H1 (cell line): ENCODE measurements at places on chromosomes 5 and 9.

DNA sequence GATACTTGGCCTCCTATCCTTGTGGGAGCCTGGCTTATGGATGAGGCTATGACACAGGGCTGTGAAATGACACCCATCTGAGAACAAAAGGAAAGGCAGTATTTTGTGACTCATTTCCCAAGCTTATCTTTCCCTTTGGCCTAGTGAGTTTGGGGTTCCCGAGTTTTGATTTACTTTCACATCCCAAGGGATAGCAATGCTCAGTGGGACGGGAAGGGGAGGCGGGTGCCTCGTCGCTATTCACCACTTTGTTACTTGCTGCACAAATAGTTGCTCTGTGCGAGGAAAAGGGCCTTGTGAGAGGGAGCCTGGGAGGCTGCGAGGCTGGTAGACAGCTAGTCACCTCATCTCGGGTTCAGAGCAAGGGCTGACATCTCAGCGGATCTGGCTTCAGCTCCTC, 59.1 kb upstream of the ENTREP1 start:
- DNase-seq, result no peak

- no peak for DNase-seq
Measured at GRCh38 chr5:180498378-180498777, 4.2 kb downstream of the CNOT6 start.

GRCh38 chr5:57983426-57983825, 476.5 kb downstream of the PLK2 start:
- no peak for DNase-seq

DNA sequence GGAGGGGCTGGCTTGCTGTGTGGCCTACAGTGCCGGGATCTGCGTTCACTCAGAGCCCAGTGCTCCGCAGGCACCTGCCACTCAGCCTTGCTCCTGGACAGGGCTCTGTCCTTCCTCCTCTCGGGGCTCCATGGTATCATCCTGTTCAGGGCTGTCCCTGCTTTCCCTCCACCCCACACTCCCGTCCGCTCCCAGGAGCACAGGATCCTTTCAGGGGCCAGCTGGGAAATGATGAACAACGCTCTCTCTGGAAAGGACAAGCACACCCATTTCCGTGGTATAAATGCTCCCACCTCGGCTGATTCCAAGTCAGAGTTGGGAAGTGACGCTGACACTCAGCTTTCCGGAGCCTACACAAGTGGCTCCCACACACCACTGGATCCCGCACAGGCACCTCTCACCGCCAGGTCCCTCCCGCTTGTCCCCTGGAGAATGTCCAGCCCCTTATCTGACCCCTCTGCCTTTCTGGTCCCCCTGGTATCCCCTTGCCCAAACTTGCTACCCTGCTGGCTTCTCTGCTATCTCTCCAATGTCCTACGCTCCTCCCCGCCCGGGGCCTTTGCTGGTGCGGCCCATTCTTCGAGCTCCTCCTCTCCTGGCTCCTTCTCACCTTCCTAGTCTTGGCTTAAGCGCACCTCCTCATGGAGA, 21.3 kb downstream of the HMCN2 start:
- DNase-seq, result no peak

- no peak for DNase-seq
Measured at GRCh38 chr9:69308206-69308931, 16.6 kb upstream of the ENTREP1 start.

- no peak for DNase-seq
Measured at GRCh38 chr9:974996-975739, 1.3 kb upstream of the DMRT3 start.

GRCh38 chr9:121234832-121235161, 33.1 kb upstream of the RAB14 start:
- DNase-seq, result no peak

DNA sequence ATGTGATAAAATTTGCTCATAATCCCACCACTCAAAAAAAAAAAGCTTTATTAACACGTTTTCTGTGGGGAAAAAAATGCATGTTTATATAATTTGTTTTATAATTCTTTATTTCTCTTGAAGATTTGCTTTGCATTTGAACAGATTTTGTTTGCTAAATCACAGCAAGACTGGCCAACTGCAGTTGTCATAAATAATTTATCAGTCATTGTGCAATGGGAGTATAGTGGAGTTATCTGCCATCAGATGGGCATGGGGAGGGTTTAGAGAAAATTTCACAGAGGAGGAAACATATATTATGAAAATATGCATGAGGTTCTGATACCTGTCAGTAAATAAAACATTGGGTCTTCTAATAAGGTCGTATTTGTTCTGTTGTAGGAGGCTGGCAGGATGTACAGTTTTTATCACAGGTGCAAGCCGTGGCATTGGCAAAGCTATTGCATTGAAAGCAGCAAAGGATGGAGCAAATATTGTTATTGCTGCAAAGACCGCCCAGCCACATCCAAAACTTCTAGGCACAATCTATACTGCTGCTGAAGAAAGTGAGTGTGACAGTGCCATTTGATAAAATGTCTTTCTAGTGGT, 23.8 kb downstream of the HSDL2 start:
- DNase-seq, result no peak

- no peak for DNase-seq
Measured at GRCh38 chr5:125696762-125697161, 726.4 kb upstream of the GRAMD2B start.

DNA sequence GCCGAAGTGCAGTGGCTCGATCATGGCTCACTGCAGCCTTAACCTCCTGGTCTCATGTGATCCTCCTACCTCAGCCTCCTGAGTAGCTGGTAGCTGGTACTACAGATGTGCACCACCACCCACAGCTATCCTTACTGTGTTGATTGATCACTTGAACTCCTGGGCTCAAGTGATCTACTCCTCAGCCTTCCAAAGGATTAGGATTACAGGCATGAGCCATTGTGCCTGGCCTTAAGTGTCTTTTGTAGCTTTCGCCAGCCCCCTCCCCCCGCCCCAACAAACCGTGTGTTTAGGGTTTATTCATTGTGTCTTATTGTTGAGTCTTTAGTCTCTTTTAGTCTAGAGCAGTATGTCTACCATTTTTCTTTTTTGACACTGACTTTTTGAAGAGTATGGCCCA, 33.1 kb downstream of the SPIN1 start:
- DNase-seq, result no peak

DNA sequence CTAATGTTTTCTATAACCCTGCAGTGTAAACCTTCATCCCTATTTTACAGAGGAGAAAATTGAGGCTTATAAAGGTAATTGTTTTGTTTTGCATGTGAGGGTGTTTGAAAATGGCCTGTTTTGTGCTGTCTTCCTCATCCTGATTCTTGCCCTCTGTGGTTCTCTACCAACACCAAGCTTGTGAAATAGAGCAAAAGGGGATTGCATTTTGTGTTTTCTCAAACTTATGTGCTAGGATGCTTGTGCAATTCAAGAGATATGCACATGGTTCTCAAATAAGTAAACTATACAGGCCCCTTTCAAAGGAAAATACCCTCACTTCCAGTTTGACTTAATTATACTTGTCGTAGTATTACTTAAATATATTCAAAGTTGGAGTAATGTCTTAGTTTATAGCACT, 17.2 kb downstream of the PAM start:
- DNase-seq, result no peak

- DNase-seq, result no peak
Measured at GRCh38 chr5:158899211-158899610, 200.5 kb downstream of the EBF1 start.

DNA sequence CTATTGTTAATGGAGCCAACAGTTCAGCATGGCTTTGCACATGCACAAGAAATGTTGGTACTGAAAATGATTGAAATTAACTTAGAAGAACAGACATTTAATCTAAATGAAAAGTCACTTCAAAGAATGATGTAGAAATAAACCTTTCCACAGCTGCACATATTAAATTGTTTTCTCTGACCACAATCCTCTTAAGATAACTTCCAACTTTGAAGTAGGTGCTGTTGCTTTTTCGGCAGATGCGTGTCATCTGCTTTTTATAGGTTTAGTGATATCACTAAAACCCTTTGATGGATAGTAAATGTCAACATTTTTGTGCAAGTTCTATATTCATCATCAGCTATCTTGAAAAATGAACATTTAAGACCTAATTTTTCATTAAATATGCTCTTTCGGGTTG, 25.3 kb upstream of the SLC1A3 start:
- DNase-seq, result no peak

DNA sequence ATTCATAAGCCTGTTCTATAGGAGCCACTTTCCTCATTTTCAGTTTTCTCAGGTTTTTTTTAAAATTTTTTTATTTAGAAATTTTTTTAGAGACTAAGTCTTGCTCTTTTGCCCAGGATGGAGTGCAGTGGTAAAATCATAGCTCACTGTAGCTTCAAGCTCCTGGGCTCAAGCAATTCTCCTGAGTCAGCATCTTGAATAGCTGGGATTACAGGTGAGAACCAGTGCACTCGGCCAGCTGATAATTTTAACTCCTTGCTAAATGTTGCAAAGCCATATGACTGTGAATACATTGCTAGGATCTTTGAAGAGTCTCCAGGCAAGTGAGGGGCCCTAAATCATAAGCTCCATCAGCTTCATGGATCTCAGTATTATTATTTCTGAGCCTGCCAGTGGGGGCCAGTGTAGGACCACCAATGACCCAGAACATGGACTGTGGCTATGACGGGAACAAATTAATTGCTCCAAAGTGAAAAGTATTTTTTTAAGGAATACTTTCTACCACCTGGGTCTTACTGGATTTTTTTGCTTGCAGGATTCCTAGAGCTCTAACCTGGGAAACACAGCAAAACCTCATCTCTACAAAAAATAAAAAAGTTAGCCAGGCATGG, 5.7 kb upstream of the GAPVD1 start:
- DNase-seq, result no peak

DNA sequence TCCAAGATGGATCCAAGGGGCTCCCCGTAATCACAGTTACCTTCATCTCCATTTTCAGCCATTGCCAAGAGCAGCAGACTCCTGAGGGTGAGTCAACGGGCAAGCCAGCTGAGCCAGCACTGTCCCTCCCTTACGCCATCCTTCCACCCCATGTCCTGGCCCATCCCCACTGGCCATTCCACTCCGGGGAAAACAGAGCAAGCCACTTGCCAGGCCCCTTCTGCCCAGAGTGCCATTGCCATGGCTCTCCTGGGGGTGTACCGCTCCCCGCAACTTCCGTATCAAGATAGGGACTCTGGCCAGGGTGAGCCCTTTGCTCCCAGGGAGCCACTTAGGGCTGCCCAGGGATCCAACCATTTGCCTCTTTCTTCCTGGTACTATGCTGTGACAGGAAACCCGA, 48.9 kb upstream of the CDKN2AIPNL start:
- no peak for DNase-seq

- DNase-seq, result no peak
Measured at GRCh38 chr5:13831351-13831750, 113.1 kb downstream of the DNAH5 start.

GRCh38 chr5:143383988-143384387, 19.5 kb downstream of the NR3C1 start:
- DNase-seq, result no peak

DNA sequence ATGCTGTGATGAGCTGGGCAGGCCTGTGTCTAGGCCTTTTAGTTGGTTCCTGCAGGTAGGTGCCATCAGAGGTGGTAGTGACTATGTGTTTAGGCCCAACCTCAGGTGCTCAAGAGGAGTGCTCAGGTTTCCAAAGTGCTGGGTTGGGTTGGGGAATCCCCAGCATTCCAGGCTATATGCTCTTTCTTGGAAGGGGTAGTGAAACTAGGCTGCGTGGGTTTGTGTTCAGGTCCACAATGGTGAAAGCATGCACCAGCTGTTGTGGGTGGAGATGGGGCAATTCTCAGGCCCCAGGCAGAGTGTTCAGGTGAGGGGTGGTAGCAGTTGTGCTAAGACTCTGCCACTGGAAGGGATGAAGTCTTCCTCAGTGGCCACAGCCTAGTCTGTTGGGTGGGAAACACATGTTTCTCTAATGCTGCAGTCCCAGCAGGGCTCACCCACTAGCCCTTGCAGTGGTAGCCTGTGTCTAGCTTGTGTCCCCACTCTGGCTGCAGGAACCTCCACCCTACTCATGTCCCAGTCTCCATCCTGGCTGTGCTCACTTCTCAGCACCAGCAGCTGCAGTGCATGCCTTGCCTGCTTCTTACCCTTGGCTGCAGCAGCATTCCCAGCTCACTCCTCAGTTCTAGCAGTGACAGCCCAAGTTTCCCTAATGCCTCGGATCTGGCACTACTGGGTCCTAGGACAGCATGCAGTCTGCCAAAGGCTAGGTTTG, 78.9 kb downstream of the FAM170A start:
- no peak for DNase-seq

- peak; percentile 88 for DNase-seq
Measured at GRCh38 chr9:38620483-38621433, at the start of gene ANKRD18A. TSS of gene ANKRD18A (minus strand) at chr9:38620596. CDS start at chr9:38620285, 311 bp downstream.

DNA sequence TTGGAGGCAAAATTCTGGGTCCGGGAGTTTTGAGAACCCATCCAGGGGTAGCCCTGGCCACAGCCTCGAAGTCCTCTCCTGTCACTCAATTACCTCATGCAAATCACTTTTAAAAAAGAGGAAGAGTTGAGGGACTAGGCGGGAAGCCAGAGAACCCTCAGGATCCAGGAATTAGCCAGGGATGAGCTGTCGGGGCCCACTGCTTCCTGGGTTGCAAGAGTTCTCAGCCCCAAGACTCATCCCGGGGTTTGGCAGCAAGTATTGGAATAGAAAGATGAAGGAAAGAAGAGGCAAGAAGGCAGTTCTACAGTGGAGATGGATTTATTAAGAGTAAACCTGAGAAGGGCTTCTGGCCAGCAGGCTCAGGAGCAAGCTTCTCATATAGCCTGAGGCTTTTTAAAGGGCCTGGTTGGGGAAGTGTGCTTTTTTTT, 25.6 kb downstream of the C9orf50 start:
- DNase-seq, result no peak

DNA sequence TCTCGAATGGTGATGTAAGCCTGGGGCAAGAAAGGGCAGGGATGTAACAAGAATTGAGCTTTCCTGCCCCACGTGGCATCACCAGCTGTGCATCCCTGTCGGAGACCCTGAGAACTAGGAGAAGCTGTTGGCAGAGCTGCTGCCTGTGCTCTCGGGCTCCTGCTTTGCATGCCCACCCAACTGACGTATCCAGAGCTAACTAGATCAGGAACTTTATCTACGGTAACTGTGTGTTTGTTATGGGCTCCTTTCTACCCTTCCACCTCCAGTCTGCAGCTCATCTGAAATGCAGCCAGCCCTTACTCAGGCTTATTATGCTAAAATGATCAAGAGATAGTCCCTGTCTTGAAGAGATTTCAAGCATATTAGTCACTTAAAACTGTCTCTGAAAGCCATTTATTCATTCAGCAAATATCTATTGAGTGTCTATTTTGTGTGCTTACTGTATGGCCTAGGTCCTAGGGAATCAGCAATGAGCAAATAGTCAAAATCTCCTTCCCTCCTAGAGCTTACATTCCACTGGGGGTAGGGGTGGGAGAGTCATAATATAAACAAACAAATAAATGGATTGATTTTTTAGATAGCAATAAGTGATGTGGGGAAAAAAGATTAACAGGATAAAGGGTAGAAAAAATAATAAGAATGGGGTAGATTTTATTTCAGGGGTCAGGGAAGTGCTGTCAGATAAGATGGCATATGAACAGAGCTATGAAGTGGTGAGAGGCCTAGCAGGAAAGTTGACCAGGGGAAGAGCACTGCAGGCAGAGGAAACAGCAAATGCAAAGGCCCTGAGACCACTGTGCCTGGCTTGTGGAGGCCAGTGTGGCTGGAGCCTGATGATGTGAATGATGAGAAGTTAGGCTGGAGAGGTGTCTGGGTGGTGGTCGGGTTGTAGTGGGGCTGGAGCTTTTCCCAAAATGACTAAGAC, 118.2 kb downstream of the GALNT10 start:
- no peak for DNase-seq

GRCh38 chr5:32217886-32218396, 43.8 kb upstream of the GOLPH3 start:
- no peak for DNase-seq

GRCh38 chr9:6915635-6916034, 157.9 kb downstream of the KDM4C start:
- no peak for DNase-seq
